ENCODE measurements at places on chromosomes 12 and 14.

- no peak for DNase-seq
Observed at GRCh38 chr12:89679631-89680030, 29.0 kb downstream of the ATP2B1 start.

- DNase-seq = no peak
Observed at GRCh38 chr12:12378616-12379015, 21.7 kb downstream of the BORCS5 start.

GRCh38 chr14:68795597-68796417 is 2.9 kb upstream of the ZFP36L1 start:
- peak; percentile 80 for DNase-seq

GRCh38 chr14:35403114-35403602 is 1.4 kb downstream of the NFKBIA start:
- DNase-seq = no peak

DNA sequence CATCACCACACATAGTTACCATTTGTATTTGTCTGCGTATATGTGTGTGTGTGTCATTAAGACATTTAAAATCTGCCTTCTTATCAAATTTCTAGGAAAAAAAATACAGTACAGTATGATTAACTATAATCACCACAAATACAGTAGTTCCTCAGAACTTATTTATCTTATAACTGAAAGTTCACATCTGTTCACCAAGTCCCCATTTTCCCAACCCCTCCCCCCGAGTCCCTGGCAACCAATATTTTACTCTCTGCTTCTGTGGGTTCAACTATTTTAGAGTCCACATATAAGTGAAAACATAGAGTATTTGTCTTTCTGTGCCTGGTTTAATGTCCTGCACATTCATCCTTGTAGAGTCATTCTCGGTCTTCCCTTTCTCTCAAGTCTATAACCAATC is 12.3 kb downstream of the CAPS2 start:
- DNase-seq = no peak

- no peak for DNase-seq
Observed at GRCh38 chr12:6547987-6548386, 7.9 kb downstream of the IFFO1 start.

DNA sequence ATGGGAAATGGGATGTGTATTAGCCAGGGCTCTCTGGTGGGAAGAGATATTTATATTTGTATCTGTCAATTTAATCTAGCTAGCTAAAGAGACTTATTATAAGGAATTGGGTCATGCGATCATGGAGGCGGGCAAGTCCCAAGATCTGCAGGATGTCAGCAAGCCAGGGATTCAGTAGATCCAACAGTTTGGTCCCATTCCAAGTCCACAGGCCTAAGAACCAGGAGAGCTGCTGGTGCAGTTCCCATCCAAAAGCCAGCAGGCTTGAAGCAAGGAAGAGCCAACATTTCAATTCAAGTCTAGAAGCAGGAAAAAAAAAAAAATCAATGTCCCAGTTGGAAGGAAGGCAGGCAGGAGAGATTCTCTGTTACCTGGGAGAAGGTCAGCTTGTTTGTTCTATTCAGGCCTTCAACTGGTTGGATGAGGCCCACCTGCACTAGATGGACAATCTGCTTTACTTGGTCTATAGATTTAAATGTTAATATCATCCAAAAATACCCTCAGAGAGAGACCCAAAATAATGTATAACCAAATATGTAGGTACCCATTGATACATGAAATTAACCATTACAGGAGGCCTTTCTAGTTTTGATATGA is 60.7 kb upstream of the BCAT1 start:
- DNase-seq = no peak

DNA sequence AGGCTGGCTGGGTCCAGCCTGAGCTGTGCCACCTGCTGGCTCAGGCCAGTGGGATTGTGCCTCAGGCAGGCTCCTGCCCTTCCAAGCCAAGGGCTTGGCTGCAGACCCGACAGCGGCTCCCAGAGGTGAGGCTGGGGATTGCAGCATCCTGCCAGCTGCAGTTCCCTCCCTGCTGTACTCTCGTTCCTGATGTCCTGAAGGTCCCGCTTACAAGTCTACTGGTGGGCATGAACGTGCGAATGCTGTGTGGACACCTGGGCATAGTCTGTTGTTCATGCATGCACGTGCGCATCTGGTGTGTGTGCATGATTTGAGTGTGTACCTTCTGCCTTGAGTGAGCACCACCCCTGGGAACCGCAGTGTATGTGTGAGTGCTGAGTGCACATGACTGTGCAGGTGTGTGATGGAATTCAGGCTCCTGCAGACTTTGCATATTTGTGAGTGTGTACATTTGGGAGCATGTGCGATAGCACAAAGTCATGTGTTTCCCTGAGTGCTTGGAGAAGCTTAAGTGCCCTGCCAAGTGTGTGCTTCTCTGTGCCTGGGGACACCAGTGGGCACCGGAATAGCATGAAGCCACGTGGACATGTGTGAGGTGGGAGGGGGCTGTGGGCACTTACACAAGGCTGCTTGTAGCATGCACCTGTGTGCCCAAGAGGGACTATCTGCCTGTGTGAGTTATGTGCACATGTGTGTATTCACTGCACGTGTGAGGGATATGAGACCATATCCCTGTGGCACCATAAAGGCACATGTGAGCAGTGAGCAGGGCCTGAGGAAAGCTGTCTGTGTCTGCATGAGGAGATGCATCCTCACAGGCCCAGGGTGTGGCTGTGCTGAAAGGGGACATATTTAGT is 19.3 kb upstream of the KRT7 start:
- peak; percentile 88 for DNase-seq

Measured in WERI-Rb-1 (cell line).